ENCODE measurements at places on chromosomes 13 and 19.

DNA sequence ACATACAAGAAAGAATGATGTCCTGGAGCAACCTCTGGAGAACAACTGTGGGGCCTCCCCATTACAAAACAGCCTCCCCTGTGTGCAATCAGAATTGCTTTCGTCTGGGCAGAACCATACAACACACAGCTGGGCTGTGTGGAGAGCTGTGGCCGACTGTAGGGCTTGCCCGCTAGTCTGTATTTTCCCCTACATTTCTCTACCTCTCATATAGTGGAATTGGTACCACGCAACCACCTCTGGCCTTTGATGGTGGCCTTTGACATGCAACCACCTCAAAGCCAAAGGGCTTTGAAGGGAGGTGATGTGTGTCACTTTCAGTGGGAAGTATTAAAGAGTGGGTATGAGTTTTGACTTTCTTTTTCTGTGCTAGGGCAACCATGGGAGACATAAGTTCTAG is 34.0 kb downstream of the GARRE1 start:
- DNase-seq = no peak

- no peak for DNase-seq
Measured at GRCh38 chr13:51475727-51476501, 23.1 kb upstream of the INTS6 start.

- DNase-seq = no peak
Measured at GRCh38 chr13:50514249-50514648, 329.2 kb downstream of the DLEU7 start.

- no peak for DNase-seq
Measured at GRCh38 chr19:7441468-7442146, 47.2 kb downstream of the PEX11G start.

DNA sequence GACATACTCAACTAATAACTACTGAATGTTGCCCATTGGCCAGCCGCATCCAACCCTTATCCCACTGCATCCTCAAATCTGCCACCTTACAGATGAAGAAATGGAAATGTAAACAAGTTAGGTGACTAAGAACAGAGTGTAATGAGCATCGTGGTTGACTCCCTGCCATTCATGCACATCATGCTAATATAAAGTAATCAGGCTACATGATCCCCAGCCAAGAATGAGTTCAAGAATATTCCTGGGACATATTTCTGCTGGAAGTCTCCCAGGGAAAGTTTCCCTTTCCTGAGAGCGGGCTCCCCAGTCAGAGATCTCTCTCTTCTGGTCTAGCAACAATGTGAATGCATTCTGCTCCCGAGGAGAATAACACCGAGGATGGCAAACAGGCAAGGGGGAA is 55.9 kb upstream of the SERP2 start:
- DNase-seq = no peak

- DNase-seq = no peak
Measured at GRCh38 chr19:13098277-13099072, 4.2 kb downstream of the LYL1 start.
